Suprapubic skin (tissue), 4 donors: ENCODE measurements at places on chromosomes 16 and 17.

DNA sequence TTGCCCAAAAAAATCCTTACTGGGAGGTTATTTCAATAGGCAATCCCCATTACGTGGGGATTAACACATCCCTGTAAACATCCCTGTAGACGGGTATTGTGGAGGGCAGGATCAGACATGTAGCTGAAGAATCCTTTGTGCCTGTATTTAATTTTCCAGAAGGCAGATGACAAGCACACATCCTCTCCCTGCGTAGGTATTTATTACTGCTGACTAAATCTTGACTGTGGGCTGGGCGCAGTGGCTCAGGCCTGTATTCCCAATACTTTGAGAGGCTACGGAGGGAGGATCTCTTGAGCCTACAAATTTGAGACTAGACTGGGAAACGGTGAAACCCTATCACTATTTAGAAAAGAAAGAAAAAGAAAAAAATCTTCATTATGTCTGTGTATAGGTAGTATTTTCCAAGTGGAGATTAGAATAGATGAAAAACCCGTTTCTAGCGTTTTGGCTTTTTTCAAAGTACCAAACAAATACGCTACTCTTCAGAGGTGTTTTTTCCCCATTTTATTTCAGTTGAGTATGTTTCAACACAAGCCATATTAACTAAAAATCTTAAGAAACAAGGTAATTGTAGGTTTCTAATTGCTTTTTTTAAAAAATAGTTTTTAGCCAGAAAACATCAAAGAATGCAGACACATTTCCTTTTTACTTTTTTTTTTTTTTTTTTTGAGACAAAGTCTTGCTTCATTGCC lies 1.5 kb upstream of the MARF1 start:
- no peak for DNase-seq

GRCh38 chr17:7558544-7559319 lies at the start of gene TNFSF13:
TSS of gene TNFSF13 (plus strand) at chr17:7558750. CDS start at chr17:7559040, 290 bp downstream.
- DNase-seq, result no peak

- DNase-seq, result no peak
Observed at GRCh38 chr17:66625311-66625767, 209.6 kb upstream of the CACNG5 start.

DNA sequence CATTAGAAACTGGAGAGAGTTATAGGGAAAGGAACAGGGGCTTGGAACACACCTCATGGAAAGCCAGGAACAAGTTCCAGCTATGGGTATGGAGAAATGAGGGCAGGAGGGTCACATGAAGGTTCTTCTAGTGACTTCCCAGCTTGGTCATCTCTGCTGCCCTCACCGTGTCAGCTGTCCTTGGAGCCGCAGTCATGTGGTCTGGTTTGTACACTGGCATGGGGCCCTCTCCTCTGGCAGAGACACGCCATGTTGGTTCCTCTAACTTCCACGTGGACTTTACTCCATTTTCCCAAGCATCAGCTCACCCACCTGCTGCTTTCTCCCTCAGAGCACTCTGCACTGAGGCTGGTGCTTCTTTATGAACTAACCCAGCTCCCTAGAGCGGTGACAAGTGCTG lies 26.3 kb downstream of the MPG start:
- DNase-seq, result no peak

DNA sequence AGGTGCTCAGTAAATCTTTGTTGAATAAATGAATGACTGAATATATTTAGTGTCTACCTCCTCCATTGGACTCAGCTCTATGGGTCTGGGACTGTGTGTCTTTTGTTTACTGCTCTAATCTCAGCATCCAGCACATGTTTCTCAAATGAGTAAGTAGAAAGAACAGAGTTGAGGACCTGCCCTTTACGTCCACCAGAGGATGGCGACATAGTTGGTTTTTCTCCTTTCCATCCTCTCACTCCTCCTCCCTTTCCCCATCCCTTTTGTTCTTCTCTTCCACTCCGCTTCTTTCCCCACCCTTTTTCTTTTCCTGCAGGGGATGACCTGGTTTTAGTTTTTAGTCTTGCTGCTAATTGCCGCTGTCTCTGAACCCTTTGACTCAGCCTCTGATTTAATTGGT lies 12.1 kb upstream of the CHP2 start:
- DNase-seq, result no peak

DNA sequence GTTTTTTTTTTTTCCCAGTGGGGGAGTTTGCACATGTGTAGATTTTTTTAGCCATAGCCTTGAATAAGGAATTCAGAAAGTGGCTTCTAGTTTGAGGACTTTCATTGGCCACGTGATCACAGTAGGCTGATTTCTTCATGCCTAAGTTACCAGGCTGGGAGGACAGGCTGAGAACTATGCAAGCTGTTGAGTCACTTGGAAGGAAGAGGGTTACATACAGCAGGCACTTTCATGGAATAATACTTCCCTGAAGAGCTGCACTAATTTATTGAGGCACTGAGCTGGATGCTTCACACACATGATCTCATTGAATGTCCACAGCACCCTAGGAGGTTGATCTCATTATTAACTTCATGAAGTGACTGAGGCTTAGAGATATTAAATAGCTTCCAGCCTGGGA lies 22.8 kb downstream of the PRKCB start:
- no peak for DNase-seq
